H7 (cell line): ENCODE measurements at places on chromosomes 16 and 17. TPM values are rescaled to one million over a fixed set of nuclear protein-coding genes. Genes with fewer than 3 reads are reported as not detected.

TP53TG3F gene
- total RNA-seq: not detected in 2 replicates

CEP112 gene
- 2.0 and 2.1 TPM in 2 replicates for total RNA-seq

ENO3 gene
- total RNA-seq: 24.2 and 25.7 TPM in 2 replicates

C1QTNF8 gene
- total RNA-seq: not detected in 2 replicates

CIITA gene
- not detected in 2 replicates for total RNA-seq

GRCh38 chr17:75371981-75372380, 33.5 kb downstream of the GRB2 start:
- DNase-seq: no peak

DNA sequence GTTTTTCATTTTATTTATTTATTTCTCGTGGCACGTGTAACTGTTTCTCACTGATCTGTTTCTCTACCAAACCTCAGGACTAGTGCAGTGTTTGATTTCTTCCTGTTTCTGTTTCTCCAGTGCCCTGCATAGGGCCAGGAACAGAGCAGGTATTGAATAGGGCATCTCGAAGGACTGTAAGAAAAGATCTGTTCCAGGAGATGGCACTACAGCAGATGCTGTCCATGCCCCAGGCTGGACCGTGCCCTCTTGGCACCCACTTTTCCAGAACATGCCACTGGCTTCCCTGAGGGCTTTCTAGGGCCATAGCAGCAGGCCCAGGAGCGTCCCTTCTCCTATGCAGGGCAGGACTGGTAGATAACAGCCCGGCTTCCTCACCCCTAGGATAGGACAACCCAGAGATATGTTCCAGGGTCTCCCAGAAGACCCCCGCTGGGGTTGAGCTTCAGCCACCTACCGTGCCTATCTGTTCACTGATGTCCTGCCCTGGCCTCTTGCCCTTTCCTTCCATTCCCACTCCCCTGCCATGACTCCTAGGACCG, 4.4 kb downstream of the SNX20 start:
- DNase-seq: no peak

DNA sequence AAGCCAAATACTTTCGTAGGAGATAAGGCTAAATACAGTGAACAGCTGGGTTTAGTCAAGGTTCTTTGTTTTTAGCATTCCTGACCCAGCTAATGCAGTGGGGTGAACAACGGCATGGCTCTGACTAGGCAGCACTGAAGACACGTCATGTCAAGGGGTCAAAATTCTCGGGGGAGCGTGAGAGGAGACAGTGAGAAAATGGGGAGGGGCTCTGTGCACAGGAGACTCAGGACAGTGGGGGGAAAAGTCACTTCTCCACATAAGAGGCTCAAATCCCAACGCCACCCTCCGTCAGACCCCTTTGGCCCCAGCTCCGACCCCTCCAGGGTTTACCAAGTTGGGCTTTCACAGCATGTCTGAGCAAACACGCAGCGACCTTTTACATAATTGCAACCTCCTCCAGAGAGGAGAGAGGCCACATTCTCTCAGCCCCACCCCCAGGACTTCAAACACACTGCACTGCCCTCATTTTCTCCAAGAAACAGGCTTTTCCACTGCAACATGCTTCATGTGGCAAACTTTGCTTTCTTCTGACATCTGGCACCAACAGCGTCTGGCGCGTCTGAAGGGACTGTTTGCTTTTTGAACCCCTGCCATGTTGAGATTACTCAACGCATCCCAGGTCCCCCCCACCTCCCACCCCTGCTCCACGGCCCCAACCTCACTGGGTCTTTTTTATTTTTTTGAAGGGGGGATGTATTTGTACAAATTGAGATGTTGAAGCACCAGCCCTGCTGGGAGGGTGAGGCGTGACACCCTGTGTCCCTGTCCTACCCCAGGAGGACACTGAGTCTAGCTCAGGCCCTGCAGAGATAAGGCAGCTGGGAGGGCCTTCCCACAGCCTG, 30.0 kb downstream of the AXIN2 start:
- peak; percentile 81 for DNase-seq

DNA sequence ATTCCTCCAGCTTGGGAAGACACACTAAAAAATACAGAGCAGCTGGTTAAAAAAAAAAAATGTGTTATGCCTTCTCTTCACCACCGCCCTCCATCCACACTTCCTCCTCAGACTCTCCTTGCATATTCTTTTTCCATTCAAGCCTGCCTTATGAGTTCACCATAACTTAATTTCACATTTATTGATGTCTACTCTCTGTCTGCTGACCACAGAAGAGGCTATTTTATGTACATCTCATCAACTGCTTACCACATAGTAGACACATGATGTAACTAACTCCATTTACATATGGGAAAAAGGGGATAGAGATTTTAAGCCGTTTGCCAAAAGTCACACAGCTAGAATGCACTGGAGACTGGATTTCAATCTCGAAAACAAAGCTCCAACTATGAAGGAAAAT, 409.8 kb downstream of the CDH11 start:
- no peak for DNase-seq

DNA sequence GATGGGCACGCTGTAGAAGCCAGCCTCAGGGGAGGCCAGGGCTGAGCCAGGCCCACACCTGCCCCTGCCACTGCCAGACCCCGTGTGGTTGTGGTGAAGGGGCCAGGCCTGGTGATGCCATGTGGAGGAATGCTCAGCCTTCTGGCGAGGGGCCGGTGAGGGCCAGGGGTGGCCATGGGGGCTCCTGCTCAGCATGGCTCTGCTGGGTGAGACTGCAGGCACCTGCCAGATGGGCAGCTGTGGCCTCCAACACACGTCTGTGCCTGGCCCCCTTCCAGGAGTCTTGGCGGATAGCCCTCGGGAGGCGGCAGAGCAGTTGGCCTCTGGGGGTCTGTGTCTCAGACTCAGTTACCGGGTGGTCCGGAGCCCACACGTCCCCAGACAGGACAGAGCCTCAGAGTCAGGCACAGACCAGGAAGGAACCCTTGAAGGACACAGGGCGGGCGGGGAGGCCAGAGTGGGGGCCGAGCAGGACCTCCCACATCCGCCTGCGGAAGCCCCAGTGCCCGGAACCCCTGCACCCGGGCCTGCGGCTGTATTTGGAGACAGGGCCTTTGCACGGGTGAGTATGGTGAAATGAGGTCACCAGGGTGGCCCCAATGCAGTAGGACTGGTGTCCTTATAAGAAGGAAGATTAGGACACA, 22.5 kb upstream of the CHMP6 start:
- peak; percentile 67 for DNase-seq

DNA sequence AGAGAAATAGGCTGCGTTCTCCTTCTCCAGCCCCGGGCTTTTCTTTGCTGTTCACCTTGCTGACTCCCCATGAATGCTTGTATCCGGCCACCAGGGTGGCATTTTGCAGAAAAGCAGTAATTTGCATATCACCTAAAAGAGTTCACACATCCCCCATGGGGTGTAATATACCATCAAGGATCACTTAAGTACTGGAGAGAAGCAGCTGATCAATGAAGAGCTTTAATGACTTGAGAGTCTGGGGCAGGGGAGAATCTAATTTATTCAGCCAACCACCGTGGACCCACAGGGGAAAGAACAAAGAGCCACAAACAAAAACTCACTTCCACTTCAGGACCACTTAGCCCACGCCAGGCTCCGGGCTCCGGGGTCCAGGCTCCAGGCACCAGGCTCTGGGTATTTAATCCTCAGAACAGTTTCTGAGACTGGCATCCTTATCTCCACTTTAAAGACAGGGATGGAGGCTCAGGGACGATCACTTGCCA, 33.9 kb upstream of the SEC14L1 start:
- peak; percentile 62 for DNase-seq

GRCh38 chr17:61490540-61490975, 38.3 kb downstream of the TBX4 start:
- no peak for DNase-seq
